ENCODE measurements at places on chromosomes 13 and 19.

- no peaks in the 10 kb centered on the region for H3K36me3 ChIP-seq
- DNase-seq: no peak
- no peak overlapping the region for H3K4me3 ChIP-seq
- no peaks in the 10 kb centered on the region for H3K27me3 ChIP-seq
- H3K4me1 ChIP-seq: no peaks in the 10 kb centered on the region
- no peak overlapping the region for H3K27ac ChIP-seq
These were observed 26.0 kb upstream of the PEG3 start for GRCh38 chr19:56866538-56866937.

DNA sequence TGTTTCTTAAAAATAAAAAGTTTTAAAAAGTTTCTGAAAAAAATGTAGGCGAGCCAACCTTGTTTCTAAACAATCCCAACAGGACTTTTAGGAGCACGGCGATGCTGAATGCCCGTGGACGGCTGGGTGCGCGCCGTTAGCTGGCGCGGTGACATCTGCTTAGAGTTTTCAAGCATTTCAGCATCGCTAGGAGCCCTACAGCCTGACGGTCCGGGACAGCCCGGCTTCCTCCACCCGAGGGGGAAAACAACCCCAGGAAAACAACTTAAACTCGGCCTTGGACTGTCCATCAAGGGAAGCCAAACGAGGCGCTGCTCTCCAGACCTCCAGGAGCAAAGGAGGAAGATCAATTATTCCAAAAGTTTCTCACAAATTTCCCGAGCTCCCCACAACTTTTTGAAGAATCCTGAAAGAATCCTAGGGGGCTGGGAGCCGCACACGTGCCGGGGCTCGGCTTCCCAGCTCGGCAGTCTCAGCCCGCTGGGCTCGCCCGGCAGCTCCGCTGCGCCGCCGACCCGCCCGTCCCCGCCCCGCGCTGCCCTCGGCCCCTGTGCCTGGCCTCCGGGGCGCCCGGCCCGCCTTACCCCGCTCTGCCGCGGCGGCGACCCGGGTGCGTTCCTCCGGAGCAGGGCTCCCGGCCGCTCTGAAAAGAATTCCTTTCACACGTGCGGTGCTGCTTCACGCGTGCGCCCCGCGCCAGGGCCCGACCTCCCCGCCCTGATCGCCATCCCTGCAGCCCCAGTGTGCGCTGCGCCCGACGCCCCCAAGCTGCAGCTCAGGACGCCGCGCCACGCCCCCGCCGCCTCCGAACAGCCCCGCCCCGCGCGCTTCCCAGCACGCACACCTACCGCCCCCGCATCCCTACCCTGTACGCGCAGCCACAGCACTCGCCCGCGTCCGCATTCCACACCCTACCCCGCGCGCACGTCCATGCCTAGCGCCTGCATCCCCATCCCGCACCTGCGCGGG lies at the start of gene GJA3:
Gene GJA3 (minus strand): TSS at position 747 of the 969 bp plus-strand sequence. CDS start 17,764 bp downstream, outside the sequence.
- peaks cover 6% of the 10 kb centered on the region for H3K4me1 ChIP-seq
- peak within 1 kb of the TSS; percentile 56 for H3K4me3 ChIP-seq
- peaks cover 14% of the 10 kb centered on the region for H3K27me3 ChIP-seq
- H3K36me3 ChIP-seq: no peaks in the 10 kb centered on the region
- H3K27ac ChIP-seq: no peak within 1 kb of the TSS
- DNase-seq: peak; percentile 6

- no peaks in the 10 kb centered on the region for H3K27me3 ChIP-seq
- peak overlapping the region; percentile 66 for H3K27ac ChIP-seq
- peak overlapping the region; percentile 67 for H3K4me3 ChIP-seq
- H3K36me3 ChIP-seq: no peaks in the 10 kb centered on the region
- peaks cover 32% of the 10 kb centered on the region for H3K4me1 ChIP-seq
These were observed 2.0 kb downstream of the ETV2 start for GRCh38 chr19:35643255-35644205.

DNA sequence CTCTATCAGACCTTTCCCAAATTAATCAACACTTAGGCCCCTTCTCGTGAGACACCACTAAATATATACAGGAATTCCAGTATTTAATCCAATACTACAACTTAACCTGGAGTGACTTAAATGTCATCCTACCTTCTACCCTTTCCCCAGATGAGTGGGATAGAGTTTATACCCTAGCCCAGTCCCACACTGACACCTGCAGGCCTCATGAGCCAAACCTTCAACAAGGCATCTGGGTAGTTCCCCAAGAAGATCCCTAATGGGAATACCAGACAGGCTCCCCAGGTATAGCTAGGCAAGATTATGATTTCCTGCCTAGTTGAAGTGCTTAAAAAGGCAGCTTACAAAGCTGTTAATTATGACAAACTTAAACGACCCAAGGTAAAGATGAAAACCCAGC lies 15.9 kb downstream of the ZNF83 start:
- no peak for DNase-seq
- H3K27ac ChIP-seq: no peak overlapping the region
- peaks cover 53% of the 10 kb centered on the region for H3K36me3 ChIP-seq
- H3K27me3 ChIP-seq: no peaks in the 10 kb centered on the region
- H3K4me3 ChIP-seq: no peak overlapping the region

DNA sequence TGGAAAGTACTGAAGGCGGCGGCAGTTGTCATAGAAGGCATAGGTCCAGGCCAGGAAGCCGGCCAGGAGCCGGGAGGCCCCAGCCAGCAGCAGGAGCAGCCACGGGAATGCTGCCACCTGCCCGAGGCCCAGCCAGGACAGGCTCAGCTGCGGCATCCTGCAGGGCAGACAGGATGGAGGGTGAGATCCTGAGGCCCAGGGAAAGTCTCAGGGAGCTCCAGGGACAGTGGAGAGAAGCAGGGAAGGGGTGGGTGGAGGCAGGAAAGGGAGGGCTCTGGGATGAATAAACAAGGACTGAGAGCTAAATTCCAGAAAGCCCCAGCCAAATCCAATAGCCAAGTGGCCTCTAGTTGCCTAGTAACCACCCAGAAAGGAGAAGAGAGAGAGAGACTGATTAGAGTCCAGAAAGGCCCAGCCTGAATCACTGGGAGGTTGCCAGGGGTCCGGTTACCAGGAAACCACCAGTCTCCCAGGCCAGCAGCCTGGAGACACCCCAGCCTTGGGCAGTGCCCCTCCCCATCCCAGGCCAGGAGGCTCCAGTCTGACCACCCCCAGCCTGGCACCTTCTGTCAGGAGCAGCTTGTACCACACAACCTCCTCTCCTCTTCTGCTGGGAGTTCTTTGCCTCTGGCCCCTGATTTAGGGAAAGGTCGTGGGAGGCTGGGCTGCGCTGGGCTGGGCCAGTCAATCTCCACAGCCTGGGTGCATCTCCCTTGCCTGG lies 7.5 kb upstream of the OR10H5 start:
- no peaks in the 10 kb centered on the region for H3K36me3 ChIP-seq
- H3K4me1 ChIP-seq: no peaks in the 10 kb centered on the region
- H3K4me3 ChIP-seq: no peak overlapping the region
- DNase-seq: no peak
- H3K27ac ChIP-seq: no peak overlapping the region

DNA sequence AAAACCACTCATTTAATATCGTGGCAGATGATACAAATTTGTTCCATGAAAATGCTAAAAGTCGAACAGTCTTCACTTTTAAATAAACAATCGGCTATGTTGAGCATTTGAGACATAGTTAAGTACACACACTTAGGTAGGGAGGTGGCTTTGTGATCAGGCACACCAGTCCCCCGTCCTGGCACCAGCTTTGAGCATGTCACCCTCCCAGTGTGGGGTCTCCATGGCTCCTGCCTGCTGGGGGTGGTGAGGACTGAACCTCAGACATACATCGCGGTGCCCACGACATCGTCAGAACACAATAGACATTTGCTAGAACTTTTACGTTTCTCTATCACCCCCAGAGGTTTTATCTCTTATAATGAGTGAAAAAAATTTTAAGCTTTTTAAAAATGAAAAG lies 62.0 kb downstream of the RFX2 start:
- H3K4me3 ChIP-seq: no peak overlapping the region
- no peak overlapping the region for H3K27ac ChIP-seq
- no peaks in the 10 kb centered on the region for H3K36me3 ChIP-seq
- H3K4me1 ChIP-seq: no peaks in the 10 kb centered on the region

- DNase-seq: no peak
- H3K27ac ChIP-seq: no peak overlapping the region
- no peaks in the 10 kb centered on the region for H3K4me1 ChIP-seq
- H3K36me3 ChIP-seq: no peaks in the 10 kb centered on the region
- no peak overlapping the region for H3K4me3 ChIP-seq
- no peaks in the 10 kb centered on the region for H3K27me3 ChIP-seq
These were observed 264.4 kb downstream of the DCLK1 start for GRCh38 chr13:35866801-35867200.
